ENCODE measurements at places on chromosomes 6 and 20.

DNA sequence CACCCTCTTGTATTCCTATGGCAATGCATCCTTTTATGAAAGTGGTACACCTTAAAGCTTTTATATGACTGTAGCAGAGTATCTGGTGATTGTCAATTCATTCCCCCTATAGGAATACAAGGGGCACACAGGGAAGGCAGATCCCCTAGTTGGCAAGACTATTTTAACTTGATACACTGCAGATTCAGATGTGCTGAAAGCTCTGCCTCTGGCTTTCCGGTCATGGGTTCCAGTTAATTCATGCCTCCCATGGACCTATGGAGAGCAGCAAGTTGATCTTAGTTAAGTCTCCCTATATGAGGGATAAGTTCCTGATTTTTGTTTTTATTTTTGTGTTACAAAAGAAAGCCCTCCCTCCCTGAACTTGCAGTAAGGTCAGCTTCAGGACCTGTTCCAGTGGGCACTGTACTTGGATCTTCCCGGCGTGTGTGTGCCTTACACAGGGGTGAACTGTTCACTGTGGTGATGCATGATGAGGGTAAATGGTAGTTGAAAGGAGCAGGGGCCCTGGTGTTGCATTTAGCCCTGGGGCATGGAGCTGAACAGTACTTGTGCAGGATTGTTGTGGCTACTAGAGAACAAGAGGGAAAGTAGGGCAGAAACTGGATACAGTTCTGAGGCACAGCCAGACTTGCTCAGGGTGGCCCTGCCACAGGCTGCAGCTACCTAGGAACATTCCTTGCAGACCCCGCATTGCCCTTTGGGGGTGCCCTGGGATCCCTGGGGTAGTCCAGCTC is 292.1 kb downstream of the ESR1 start:
- no peak for DNase-seq

GRCh38 chr6:129460221-129460620 is 249.8 kb downstream of the ARHGAP18 start:
- DNase-seq = no peak

GRCh38 chr6:128482642-128483041 is 37.8 kb downstream of the PTPRK start:
- no peak for DNase-seq

DNA sequence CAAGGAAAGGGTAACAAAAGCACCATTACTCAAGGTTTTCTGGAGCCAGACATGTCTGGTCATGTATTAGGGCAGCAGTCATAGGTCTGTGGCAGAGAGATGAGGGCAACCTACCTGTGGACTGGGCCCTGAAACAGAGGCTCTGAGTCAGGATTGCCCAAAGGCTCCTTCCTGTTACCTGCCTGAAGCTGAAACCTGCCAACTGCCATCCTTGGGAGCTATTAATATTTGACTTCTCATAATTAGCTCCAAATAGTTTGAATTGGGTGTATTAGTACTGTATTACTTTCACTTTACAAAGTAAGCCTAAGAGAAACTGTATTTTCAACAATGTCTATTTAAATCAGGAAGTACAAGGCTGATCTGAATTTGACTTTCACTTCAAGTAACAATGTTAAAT is 72.0 kb upstream of the TBX18 start:
- DNase-seq = no peak

DNA sequence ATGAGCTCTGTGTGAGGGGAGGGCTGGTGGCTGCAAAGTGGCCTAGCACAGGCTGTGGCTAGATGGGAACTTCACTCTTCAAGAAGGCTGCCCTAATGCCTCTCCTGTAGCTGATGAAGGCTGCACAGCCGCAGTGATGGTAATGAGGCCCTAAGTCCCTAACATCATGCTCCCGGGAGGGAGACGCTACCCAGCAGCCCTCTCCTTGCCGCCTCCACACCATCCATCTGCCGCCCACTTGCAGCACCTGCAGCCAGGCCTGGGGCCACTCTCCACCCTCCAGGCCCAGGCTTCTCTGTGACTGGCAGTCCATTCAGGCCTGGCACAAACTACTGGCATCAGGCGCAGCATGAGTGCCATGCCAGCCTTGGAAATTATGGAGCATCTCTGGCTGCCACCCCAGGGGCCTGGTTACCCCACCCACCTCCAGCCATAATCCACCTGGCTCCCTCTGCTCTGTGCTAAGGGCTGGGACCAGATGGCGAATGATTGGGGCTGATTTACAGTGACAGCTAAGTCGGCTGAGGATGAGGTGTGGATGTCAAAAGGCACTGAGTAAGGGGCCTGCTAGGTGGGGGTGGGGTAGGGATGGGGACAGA is 284.2 kb downstream of the LRFN2 start:
- DNase-seq = no peak

- DNase-seq = no peak
Measured at GRCh38 chr20:6711951-6712649, 55.4 kb upstream of the BMP2 start.

Data from activated gamma-delta T cell treated with Interleukin-2 at 50 U/mL for 16 hours (primary cell).